CD4-positive, alpha-beta T cell treated with Interleukin-6 at 100 ng/mL for 8 hours (primary cell): ENCODE measurements at places on chromosomes 13 and 19.

GRCh38 chr19:12794196-12794941 lies 3.1 kb downstream of the JUNB start:
- no peak for DNase-seq

- no peak for DNase-seq
Observed at GRCh38 chr13:51542346-51543242, 41.7 kb upstream of the WDFY2 start.

DNA sequence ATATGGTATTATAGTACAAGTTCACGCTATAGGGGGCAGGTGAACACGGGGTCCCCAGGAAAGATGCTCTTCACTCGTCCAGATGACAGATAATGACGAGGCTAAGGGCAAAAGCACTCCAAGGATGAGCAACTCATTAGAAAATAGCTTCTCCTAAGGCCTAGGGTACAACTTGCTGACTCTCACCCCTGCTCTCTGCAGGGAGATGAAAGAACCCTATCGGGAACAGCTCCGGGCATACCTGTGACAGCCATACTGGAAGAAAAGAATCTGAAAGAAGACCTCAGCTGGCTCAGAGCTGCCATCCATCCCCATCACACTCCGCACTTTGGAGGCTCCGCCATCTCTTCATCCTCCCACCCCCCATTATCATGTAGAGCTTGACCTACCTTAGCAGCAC lies 17.5 kb upstream of the HSPH1 start:
- DNase-seq = no peak

GRCh38 chr13:53885997-53886396 lies 857.4 kb downstream of the OLFM4 start:
- DNase-seq = no peak
